CD4-positive, alpha-beta T cell (primary cell): ENCODE measurements at places on chromosomes 1 and 21. TPM values are rescaled to one million over a fixed set of nuclear protein-coding genes. Genes with fewer than 3 reads are reported as not detected.

OR2T11 gene
- total RNA-seq, result not detected

- DNase-seq, result no peak
These were observed 65.3 kb upstream of the COL6A1 start for GRCh38 chr21:45916011-45916840.

- DNase-seq, result no peak
These were observed 14.6 kb downstream of the BTF3L4 start for GRCh38 chr1:52070704-52071103.

CELA2B gene
- not detected for total RNA-seq

TMIGD3 gene
- not detected for total RNA-seq

TDRD5 gene
- total RNA-seq, result not detected
